ENCODE measurements at places on chromosomes 5 and 9.

DNA sequence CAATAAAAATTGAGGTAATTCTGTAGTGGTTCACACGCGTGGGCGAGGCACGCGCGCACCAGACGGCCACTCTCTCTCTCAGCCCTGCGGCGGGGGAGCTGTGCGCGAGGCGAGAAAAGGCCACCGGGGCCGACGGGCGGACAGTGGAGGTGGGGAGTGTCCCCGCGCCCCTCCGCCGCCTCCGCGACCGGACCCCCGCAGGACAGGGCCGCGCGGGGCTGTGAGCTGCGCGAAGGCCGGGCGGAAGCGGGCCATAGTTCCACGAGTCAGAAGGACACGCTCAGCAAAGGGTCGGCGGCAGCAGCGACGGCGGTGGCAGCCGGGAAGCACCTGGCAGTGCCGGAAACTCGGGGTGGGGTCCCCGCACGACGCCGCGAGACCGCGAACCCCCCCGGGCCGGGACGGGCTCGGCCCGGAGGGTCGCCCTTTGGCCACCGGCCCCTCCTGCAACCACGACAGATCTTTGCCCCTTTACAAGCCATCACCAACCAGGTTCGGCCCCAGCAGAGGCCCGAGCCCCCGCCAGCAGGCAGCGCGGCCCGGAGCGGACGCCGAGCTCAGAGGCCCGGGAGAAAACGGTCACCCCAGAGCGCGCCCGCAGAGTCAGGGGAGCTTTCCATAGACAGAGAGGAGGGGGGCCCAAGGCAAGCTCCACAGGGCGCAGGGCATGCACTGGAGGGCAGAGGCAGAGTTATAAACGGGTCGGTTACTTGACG, 60.9 kb downstream of the ZNF354C start:
- no peak for DNase-seq

DNA sequence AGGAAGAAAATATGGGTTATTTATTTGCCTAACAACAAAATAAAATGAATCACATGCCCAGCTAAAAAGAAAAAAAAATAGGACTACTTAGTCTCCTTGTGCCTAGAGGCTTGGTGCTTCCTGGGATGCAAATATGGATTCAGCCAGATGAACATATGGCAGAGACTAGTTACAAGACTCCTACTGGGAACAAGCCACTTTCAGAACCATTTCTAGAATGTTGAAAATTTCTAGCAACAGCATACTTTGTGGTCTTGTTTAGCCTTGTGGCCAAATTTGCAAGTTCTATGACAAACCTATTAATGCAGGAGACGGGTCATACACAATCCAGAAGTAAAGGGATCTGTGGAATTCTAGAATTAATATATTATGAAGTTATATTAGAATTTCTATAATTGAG, 198.7 kb downstream of the CHSY3 start:
- DNase-seq: no peak

- DNase-seq: no peak
Observed at GRCh38 chr9:135751501-135751900, 49.5 kb downstream of the KCNT1 start.

DNA sequence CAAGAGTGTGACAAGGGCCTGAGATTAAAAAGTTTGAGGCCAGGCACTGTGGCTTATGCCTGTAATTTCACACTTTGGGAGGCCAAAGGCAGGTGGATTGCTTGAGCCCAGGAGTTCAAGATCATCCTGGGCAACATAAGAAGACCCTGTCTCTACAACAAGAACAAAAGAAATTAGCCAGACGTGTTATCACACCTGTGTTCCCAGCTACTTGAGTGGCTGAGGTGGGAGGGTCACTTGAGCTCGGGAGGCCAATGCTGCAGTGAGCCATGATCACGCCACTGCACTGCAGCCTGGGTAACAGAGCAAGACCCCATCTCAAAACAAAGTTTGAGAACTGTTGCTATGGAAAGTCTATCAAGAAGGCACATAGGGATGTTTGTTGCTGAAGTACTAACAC, 25.0 kb downstream of the EXOSC2 start:
- no peak for DNase-seq

DNA sequence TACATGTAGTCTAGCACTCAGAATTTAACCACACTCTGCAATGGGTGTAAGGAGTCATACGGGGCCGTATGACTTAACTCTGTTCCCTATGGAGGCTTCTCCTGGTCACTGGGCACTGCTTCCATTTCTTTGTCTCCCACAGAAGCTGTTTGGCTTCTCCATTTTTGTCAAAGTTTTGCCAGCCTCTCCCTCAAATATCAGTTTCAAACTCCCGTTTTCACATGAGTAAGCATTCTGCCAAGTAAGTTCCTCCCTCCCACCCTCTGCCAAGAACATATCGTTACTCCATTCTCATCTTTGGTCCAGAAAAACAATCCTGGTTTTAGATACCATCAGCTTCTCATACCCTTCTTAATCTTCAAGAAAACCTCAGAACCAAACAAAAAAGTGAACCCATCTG, 6.1 kb downstream of the AFAP1L1 start:
- no peak for DNase-seq

GRCh38 chr5:151042453-151043093, 22.2 kb downstream of the GPX3 start:
- DNase-seq: no peak

DNA sequence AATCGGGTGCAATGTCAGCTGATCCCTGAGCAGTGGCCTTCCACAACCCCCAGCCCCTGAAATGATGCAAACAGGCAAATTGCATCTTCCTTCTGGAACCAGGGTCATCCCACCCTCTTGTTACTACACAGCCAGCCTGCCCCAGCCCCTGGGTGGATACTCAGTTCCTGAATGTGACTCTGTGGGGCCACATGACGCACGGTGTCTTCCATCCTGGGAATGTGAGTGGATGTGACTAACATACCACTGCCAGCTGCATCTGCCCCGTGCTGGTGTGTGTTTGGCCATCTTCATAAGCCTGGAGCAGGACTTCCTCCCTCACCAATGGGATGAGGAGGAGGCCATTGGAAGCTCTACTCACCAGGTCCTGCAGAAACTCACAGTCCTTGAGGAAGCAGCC, 257.9 kb upstream of the ADAMTS16 start:
- no peak for DNase-seq

GRCh38 chr5:169300468-169301385, at the start of gene SLIT3:
Gene SLIT3 (minus strand): TSS chr5:169301139. CDS start chr5:169300709, 430 bp downstream.
- DNase-seq: peak; percentile 64

DNA sequence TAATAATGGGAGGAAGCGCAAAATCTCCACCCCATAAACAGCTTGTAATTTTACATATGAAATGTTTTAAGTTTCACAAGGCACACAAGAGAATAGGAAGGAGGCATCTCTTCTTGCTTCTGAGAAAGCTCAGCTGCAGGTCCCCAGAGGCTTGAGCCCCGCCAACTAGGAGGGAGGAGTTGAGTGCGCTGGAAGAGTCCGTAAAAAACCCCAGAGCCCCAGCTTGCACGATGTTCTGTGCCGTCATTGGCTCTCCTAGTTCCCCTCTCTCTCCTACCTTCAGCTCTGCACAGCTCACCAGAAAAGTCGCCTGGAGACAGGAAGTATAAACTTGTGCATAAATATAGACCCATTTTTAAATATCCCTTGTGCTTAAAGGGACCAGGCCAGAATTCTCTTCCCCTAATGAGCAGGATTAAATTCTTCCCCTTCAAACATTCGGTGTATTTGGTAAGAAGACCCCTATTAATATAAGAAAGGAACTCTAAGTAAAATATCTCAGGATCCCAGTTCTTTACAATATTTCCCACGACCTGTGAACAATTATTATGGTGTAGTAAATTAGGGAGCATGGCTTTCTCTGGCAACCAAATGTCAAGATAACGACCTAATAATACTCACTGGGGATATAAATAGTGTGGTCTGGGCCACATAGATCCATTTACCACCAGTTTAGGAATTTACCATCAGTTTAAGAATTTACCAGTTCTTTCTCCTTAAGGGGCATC, 13.7 kb downstream of the GLRX start:
- peak; percentile 76 for DNase-seq

- DNase-seq: no peak
Observed at GRCh38 chr5:75381456-75381855, 44.4 kb downstream of the HMGCR start.

- no peak for DNase-seq
Observed at GRCh38 chr5:56414066-56414465, 180.9 kb upstream of the ANKRD55 start.
